ENCODE measurements at places on chromosomes 5 and 9.

- DNase-seq, result no peak
Observed at GRCh38 chr5:164052536-164053093, 547.2 kb downstream of the MAT2B start.

DNA sequence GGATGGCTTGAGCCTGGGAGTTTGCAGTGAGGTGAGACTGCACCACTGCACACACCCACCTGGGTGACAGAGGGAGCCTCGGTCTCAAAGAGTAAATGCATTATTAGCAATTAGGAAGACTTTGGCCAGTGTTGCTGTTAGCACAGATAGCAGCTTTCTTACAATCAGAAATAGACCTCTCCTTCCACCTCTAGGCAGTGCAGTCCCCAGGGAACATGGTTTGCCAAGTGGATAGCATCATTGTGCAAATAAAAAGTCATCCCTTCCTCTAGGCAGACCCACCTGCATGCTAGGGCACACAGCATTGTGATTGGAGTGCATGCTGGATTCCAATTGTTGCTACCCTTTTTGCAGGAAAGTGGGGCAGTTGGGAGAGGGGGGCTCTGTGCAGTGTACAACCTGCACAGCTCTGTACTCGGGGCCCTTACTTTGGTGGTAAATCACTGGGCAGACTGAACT, 77.9 kb upstream of the KLF9 start:
- no peak for DNase-seq

GRCh38 chr9:74366111-74366510, 131.0 kb upstream of the RORB start:
- DNase-seq, result no peak

GRCh38 chr9:87844506-87844905, 38.2 kb upstream of the SPATA31E1 start:
- DNase-seq, result peak; percentile 23

- peak; percentile 79 for DNase-seq
Observed at GRCh38 chr9:27368316-27368985, 71.5 kb upstream of the EQTN start.

DNA sequence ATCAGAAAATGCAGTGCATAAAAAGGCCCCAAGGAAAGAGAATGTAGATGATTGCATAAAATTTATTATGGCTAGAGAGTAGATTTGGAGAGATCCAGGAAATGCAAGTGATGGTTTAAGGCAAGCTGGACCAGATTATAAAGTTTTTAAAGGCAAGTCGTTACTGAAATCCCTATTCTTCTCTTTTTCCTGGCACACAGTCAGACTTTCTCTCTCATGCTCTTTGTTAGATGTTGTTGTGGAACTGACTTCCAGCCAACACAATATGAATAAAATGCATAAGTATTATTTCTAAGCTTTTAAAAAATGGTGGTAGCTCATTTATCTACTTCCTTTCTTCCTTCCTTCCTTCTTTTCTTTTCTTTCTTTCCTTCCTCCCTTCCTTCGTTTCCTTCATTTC, 1085.4 kb upstream of the CDH6 start:
- no peak for DNase-seq

DNA sequence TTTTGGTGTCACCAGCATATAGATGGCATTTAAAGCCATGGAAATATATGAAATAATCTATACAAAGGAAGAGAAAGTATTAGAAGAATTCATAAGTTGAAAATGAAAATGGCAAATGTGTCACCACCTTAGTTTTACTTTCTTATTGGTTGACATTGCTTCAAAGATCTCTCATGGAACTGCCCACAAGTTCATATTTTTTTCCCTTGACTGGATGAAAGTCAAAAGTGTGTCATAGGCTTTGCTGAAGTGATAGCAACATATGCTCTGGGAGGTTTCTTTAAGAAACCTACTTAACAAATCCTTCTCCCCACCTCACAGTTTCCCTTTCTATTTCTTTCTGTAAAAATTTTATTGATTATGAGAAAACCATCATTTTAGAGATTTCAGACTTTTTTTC, 127.2 kb downstream of the VPS13A start:
- no peak for DNase-seq

- no peak for DNase-seq
Observed at GRCh38 chr9:21316860-21317259, 11.7 kb upstream of the IFNA5 start.

DNA sequence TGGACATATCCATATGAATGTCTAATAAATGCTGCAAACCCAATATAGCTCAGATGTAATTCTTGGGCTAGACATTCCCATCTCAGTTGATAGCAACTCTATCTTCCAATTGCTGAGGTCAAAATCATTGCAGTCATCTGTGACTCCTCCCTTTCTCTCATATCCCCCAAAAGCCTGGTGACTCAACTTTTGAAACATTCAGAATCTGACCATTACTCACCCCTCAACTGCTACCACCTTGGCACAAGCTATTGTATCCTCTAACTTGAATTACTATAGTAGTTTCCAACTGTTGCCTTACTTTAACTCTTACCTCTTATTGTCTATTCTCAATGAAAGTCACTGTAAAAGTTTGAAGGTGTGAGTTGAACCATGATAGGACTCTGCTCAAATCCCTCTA, 600.1 kb upstream of the RGMB start:
- no peak for DNase-seq

DNA sequence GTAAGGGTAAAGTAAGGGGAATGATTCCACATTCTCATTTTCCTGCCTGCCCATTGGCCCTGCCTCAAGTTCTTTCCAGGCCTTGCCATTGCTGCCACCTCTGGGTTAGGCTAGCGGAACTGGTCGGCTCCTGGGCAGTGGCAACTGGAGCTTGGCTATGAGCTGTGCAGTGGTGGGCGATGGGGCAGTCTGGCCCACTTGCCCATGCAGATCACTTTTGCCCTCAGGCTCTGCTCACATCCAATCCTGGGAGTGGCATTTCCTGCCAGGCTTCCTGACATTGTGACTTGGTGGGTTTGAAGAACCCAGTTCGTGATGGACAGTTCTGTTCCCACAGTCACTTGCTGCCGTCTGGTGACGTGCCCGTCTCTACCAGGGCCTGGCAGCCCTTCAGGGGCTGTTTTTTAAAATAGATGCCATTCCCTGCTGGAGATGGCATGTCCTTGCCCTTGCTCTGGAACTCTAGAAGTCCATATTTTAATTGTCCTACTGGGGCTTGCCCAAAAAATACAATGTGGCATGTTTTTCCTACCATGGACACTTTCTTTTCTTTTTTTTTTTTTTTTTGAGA, 86.1 kb downstream of the FGF18 start:
- no peak for DNase-seq

GRCh38 chr5:167903659-167904058, 387.8 kb upstream of the WWC1 start:
- no peak for DNase-seq

DNA sequence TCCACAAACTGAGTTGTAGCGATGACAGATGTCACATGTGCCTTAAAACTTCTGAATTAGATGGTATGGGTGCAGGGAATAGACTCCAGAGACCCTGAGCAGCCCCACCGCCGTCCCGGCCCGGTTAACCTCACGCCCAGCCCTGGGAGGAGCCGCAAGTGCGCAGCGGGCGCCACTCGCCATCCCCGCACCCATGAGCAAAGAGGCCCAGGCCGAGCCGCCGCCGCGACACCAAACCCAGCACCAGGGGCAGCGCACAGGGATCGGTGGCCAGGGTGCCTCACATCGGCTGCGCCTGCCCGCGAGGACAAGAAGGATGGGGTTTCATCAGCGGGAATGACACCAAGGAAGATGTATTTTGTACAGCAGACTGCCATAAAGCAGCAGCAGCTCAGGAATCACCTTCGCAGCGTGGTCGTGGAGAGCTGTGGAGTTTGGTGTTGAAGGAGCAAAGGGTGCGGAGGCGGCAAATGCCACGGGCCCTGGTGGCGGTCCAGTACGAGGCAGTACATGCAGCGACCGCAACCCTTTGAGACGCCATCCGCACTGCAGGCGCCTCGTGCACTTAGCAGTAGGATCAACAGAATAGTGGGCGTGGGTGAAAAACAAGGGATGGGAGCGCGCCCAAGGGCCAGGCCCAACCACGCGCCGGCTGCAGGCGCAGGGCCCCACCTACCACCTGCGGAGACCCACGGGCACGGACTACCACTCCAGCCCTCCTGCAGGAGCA, 89.7 kb downstream of the ZNF366 start:
- no peak for DNase-seq

DNA sequence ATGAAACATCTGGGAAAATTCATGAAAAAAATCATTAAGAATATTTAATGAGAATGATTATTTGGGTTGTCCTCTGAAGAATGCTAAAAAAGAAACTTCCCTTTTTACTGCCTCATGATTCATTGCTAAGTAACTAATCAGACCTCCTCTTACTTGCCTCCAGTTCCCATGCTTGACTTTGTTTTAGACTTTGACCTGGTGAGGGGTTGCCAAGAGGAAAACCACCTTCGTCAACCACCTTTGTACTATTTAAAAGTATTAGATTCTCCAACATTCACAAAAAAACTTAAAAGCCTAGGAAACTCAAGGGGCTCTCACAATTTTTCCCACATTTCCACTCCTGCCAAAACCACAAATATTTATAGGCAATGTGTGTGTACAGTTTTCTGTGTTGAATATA, 115.2 kb upstream of the ST8SIA4 start:
- DNase-seq, result no peak

- no peak for DNase-seq
Observed at GRCh38 chr9:28976684-28977083, 1403.4 kb upstream of the C9orf72 start.

DNA sequence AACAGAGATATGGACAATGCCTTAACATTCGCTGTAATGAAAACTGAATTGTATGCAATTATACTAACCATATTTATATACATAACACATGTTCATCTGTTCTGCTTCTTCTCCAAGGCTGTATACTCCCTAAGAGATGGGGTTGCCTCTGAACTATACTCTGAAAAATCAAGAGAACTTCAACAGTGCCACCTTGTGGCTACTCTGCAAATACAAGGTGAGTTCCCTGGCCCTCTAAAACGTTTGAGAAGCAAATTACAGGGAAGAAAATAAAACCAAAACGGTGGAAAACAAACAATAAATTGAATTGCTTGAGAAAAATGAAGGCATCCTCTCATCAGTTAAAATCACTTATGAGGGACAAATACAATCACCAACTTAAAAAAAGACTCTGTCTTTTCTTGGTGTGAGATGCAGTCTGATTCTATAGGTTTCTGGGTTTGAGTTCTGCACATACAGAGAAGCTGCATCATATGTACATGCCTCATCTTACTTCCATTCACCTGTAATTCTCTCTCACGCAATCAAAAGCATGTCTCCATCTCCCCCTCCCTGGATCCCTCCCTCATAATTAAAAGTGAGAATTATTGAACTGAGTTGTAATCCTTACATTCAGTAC, 98.6 kb downstream of the FBXW11 start:
- DNase-seq, result peak; percentile 27

- DNase-seq, result no peak
Observed at GRCh38 chr9:93911801-93912554, 43.2 kb downstream of the BARX1 start.

- no peak for DNase-seq
Observed at GRCh38 chr5:10655161-10655971, 91.5 kb downstream of the ANKRD33B start.

GRCh38 chr9:109499093-109499630, 1.1 kb upstream of the PTPN3 start:
- DNase-seq, result no peak

GRCh38 chr5:56632199-56632598, 183.2 kb upstream of the MAP3K1 start:
- no peak for DNase-seq

- no peak for DNase-seq
Observed at GRCh38 chr9:3664044-3664443, 138.2 kb upstream of the RFX3 start.

DNA sequence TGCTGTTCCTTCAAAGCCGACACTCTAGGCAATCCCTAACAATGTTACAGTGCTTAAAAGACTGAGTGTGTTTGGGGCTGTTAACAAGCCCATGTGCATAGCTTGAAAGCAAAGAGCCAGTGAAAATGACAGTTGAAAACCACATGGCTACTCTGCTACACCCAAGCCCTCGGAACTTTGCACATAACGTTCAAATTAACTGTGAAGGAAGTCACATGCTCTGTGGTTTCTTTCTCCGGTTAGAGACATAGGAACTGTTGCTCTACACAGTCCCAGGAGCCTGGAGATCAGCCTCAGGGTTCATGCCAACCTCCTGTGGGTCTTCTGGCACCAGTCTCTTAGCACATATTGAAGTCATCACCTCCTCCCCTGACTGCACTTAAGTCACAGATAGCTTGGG, 51.1 kb downstream of the C9orf152 start:
- no peak for DNase-seq

DNA sequence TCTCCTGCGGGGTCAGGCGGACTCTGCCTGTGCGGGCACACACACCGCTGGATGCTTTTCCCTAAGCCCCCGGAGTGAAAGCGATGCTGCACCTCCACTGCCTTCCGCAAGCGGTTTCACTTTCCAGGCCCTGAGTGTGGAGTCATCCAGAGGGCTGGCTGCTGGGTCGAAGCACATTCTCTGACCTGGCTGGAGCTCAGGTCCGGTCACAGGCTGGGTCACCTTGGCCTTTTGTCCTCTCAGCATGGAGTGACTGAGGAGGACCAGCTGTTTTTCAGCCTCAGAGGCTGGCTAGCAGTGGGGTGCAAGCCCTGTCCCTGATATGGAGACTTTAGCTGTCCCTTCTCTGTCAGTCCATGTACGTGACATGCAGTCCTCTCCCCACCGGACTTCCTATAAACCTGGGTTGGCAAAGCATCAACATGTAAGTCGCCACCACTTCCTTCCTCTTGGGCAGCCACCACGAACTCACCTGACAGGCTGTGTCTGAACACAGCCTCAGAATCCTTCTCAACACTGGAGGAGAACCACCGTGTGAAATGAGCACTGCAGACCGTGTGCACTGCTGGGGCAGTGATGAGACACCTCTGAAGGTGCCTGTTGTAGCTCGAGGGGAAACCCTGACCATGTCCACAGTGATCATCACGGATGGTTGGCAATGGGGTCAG, 51.3 kb downstream of the GADD45G start:
- no peak for DNase-seq

DNA sequence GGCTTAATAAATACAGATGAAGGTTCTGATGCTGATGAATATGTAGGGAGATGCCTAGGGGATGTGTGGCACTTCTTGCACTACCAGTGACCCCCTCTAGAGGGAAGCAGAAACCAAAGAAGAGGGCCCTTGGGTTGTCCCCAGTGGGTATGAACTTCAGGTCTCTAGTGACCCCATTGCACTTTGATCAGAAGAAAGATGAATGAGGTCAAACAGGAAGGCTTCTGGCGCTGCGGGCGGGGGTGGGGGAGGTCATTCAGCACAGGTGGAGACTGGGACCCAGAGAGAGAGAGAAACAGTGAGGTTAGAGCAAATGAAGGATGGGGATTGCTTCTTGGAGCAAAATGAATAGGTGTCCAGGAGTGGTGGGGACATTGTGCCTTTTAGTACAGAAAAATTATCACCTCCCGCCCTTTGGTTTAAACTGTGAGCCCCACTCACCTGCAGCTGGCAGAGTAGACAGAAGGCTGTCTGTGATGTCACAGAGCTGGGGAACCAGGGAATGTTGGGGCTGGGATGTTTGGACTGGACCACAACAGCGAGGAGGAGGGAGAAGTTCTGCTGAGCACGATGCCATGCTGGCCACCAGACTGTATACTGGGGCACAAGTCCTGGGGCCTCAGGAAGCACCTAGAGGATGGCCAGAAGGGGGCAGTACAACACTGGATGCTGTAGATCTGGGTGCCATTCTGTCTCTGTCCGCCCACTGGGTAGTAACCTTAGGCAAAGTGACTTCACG, at the start of gene TEX48:
TEX48 (minus strand) TSS at position 599 of the 739 bp plus-strand sequence. CDS start 10,469 bp downstream, outside the sequence.
- DNase-seq, result no peak

Data from left renal cortex interstitium (tissue), 4 donors.